Chondrocyte (in vitro differentiated cells): ENCODE measurements at places on chromosomes 1 and 21.
A peak's percentile ranks its signal among the peaks of the same experiment; 100 is the strongest.

GRCh38 chr1:224506141-224506814 lies 71.7 kb upstream of the WDR26 start:
- H3K4me1 ChIP-seq = peaks cover 61% of the 10 kb centered on the region
- DNase-seq = no peak
- no peaks in the 10 kb centered on the region for H3K27me3 ChIP-seq
- H3K4me3 ChIP-seq = no peak overlapping the region
- H3K27ac ChIP-seq = no peak overlapping the region

DNA sequence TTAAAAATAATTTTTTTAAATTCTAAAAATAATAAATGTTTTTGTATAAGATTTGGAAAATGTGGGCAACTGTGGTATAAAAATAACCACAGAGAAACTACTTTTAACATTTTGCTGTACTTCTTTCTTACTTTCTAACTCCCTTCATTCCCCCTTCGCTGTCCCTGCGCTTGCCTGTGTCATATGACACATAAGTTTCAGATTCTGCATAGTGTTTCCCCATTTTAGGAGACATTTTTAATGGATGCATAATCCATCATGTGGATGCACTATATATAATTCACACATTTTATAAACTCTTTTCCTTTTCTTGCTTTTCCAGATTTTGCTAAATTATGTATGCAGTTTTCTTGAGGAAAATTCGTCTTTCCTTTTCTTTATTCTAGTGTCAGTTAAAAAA lies 16.3 kb downstream of the ATG4C start:
- H3K4me1 ChIP-seq = peaks cover 6% of the 10 kb centered on the region
- no peaks in the 10 kb centered on the region for H3K27me3 ChIP-seq
- H3K36me3 ChIP-seq = no peaks in the 10 kb centered on the region

DNA sequence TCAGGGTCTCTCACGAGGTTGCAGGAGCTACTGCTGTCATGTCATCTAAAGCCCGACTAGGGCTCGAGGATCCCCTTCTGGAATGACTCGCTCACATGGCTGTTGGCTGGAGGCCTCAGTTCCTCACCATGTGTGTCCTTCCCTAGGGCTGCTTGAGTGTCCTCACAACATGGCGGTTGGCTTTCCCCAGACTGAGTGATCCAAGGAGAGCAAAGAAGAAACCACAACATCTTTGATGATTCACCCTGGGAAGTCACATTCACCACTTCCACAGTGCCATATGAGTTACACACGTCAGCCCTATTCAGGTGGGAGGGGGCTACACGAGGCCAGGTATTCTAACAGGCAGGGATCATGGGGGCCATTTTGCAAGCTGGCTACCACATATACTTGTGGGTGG lies 64.9 kb downstream of the FHAD1 start:
- H3K27ac ChIP-seq = no peak overlapping the region
- H3K27me3 ChIP-seq = peaks cover 2% of the 10 kb centered on the region
- H3K36me3 ChIP-seq = peaks cover 4% of the 10 kb centered on the region
- H3K4me3 ChIP-seq = no peak overlapping the region
- no peak for DNase-seq

- no peak overlapping the region for H3K4me3 ChIP-seq
- peaks cover 10% of the 10 kb centered on the region for H3K36me3 ChIP-seq
- DNase-seq = peak; percentile 90
- no peak overlapping the region for H3K27ac ChIP-seq
- H3K4me1 ChIP-seq = peaks cover 14% of the 10 kb centered on the region
These were observed 19.1 kb downstream of the RAB7B start for GRCh38 chr1:205983925-205984725.

DNA sequence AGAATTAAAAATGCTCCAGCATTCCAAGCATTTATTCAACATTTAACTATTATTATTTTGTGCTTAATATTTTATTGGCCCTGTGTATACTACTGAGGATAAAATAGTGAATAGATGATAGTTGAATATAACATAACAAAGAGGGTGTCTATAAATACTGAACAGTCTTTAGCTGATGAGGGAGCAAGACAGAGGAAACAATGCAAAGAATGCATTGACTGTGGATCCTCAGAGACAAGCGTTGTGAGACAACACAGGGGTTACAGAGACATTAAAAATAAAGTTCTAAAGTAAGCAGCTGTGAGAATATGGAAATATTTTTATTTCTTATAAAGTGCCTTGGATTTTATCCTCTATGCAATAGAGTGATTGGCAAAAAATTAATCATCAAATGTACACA lies 1133.1 kb downstream of the PLA2G4A start:
- no peak overlapping the region for H3K27ac ChIP-seq
- no peaks in the 10 kb centered on the region for H3K4me1 ChIP-seq
- H3K27me3 ChIP-seq = peaks cover 6% of the 10 kb centered on the region

DNA sequence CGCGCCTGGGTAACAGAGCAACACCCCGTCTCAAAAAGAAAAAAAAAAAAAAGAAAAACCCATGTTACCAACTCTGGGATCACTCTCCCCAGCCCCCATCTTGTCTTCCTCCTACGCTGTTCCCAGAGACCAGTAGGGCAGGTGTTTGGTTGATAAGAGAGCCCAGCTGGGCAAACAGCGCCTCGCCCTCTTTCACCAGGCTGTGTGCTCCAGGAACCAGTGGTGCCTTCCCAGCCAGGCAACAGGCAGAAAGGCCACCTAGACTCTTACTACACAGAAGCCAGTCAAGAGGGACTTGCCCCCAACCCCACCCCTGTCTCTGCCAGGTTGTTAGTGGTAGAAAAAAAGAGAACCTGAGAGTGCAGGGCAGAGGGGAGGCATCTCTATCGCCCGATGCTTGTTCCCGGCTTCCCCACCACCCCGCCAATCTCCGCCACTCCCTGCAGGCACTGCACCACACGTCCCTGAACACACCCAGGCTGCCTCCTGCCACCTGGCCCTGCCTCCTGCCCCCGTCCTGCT lies 14.0 kb upstream of the CTRC start:
- H3K27me3 ChIP-seq = peaks cover 2% of the 10 kb centered on the region
- H3K4me3 ChIP-seq = no peak overlapping the region
- no peak for DNase-seq
- H3K36me3 ChIP-seq = peaks cover 3% of the 10 kb centered on the region
- H3K27ac ChIP-seq = no peak overlapping the region
- peaks cover 8% of the 10 kb centered on the region for H3K4me1 ChIP-seq

DNA sequence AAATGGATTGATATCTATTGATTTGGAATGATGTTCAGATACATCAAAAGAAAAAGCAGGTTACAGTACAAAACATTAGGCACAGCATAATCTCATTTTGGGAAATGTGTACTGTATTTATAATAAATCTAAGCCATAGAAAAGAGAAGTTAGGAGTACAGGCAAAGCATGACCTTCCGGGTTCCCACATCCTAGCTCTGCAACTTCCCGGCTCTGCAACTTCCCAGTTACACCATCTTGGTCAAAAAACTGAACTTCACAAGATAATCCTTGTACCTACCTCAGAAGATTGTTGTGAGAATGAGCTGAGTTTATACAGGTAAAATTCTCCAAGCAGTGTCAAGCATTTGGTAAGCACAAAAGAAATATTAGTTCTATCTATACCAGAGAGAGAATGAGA lies 21.7 kb upstream of the SLC44A3 start:
- no peak overlapping the region for H3K4me3 ChIP-seq
- H3K4me1 ChIP-seq = peaks cover 48% of the 10 kb centered on the region
- H3K36me3 ChIP-seq = no peaks in the 10 kb centered on the region
- no peaks in the 10 kb centered on the region for H3K27me3 ChIP-seq
- no peak for DNase-seq

- no peak for DNase-seq
- H3K27me3 ChIP-seq = no peaks in the 10 kb centered on the region
These were observed 131.5 kb downstream of the DHRS3 start for GRCh38 chr1:12486401-12487005.

GRCh38 chr1:61950418-61950817 lies 208.1 kb downstream of the PATJ start:
- H3K27me3 ChIP-seq = no peaks in the 10 kb centered on the region
- no peaks in the 10 kb centered on the region for H3K36me3 ChIP-seq
- H3K27ac ChIP-seq = no peak overlapping the region
- no peak for DNase-seq
- H3K4me1 ChIP-seq = peaks cover 14% of the 10 kb centered on the region

DNA sequence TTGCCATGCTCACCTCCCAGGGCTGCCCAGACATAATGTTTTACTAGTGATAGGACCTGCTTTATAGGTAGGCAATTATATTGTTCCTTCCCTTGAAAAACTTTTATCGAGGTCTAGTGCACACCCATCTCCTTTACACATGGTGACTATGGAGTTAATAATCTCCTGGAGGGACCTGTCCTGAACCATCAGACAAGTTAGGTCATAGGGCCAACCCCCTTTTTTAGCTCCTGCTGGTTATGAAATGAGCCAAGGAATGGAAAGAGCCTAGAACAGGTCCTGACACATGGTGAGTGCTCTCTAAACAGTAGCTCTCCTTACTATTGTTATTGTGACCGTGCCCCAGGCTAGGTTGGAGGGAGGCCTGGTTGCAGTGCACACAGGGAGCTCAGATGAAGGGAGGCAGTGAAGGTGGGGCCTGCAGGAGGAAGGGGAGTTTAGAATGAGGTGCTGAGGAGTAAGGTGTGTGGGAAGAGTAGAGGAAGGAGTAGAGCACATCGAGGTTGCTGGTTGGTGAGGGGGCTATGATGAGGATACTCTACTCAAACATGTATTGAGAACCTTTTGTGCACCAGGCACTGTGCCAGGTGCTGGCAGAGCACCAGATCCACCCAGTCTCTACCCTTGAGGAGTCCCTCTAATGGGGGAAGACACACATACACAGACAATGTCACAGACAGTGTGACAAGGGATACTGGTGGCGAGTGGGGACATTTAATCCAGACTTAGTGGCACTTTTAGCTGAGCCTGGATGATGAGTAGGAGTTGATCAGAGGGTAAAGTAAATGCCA lies 14.1 kb upstream of the LMNA start:
- no peak overlapping the region for H3K4me3 ChIP-seq
- H3K27me3 ChIP-seq = no peaks in the 10 kb centered on the region
- DNase-seq = no peak
- peaks cover 73% of the 10 kb centered on the region for H3K4me1 ChIP-seq
- no peaks in the 10 kb centered on the region for H3K36me3 ChIP-seq
- peak overlapping the region; percentile 24 for H3K27ac ChIP-seq

GRCh38 chr1:228151180-228151925 lies 1.6 kb downstream of the GJC2 start:
- no peak overlapping the region for H3K27ac ChIP-seq
- H3K4me1 ChIP-seq = no peaks in the 10 kb centered on the region
- no peaks in the 10 kb centered on the region for H3K27me3 ChIP-seq
- H3K4me3 ChIP-seq = no peak overlapping the region

GRCh38 chr1:167169642-167170041 lies 51.0 kb upstream of the POU2F1 start:
- H3K4me1 ChIP-seq = peaks cover 60% of the 10 kb centered on the region
- no peaks in the 10 kb centered on the region for H3K27me3 ChIP-seq
- no peaks in the 10 kb centered on the region for H3K36me3 ChIP-seq
- no peak for DNase-seq
- H3K27ac ChIP-seq = no peak overlapping the region

- no peaks in the 10 kb centered on the region for H3K27me3 ChIP-seq
- no peak overlapping the region for H3K27ac ChIP-seq
- H3K4me3 ChIP-seq = no peak overlapping the region
- H3K4me1 ChIP-seq = no peaks in the 10 kb centered on the region
- DNase-seq = no peak
These were observed 15.4 kb downstream of the MOV10 start for GRCh38 chr1:112689842-112690237.

GRCh38 chr21:42388740-42389448 lies 7.0 kb downstream of the TMPRSS3 start:
- H3K36me3 ChIP-seq = no peaks in the 10 kb centered on the region
- H3K4me3 ChIP-seq = no peak overlapping the region
- H3K4me1 ChIP-seq = peaks cover 32% of the 10 kb centered on the region
- peaks cover 5% of the 10 kb centered on the region for H3K27me3 ChIP-seq
- no peak overlapping the region for H3K27ac ChIP-seq
- no peak for DNase-seq

- no peak overlapping the region for H3K4me3 ChIP-seq
- H3K27ac ChIP-seq = peak overlapping the region; percentile 54
- H3K4me1 ChIP-seq = peaks cover 87% of the 10 kb centered on the region
These were observed 110.7 kb downstream of the ROR1 start for GRCh38 chr1:63884486-63884885.

- DNase-seq = no peak
- H3K4me3 ChIP-seq = no peak overlapping the region
- peaks cover 19% of the 10 kb centered on the region for H3K4me1 ChIP-seq
- H3K36me3 ChIP-seq = peaks cover 44% of the 10 kb centered on the region
- H3K27ac ChIP-seq = peak overlapping the region; percentile 41
These were observed 16.1 kb upstream of the TMEM39B start for GRCh38 chr1:32056598-32056997.

DNA sequence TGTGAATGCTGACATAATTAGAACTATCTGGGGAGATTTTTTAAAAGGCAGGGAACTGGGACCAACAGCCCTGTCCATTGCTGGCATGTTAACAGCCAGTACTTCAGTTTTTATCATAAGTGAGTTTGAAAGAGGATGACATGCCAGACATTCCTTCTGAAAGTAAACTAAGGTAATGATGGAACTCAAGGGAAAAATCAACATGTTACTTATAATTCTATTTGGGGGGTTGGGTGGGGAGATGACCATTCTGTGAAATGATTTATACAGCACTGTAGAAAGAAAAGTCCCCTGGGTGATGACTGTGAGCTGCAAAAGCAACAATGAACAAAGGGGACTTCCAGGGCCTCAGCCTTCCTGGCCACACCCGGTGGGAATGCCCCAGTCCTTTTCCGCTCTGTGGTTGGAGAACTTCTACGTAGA lies 5.4 kb upstream of the LAMC2 start:
- H3K36me3 ChIP-seq = no peaks in the 10 kb centered on the region
- peak overlapping the region; percentile 93 for H3K27ac ChIP-seq
- H3K4me1 ChIP-seq = peaks cover 54% of the 10 kb centered on the region

GRCh38 chr1:229298887-229299503 lies 28.1 kb downstream of the RAB4A start:
- H3K36me3 ChIP-seq = peaks cover 19% of the 10 kb centered on the region
- no peak overlapping the region for H3K4me3 ChIP-seq
- no peaks in the 10 kb centered on the region for H3K27me3 ChIP-seq
- H3K4me1 ChIP-seq = peaks cover 22% of the 10 kb centered on the region
- no peak overlapping the region for H3K27ac ChIP-seq
